ENCODE measurements at places on chromosomes 2 and 18. TPM values are rescaled to one million over a fixed set of nuclear protein-coding genes. Genes with fewer than 3 reads are reported as not detected.

DNA sequence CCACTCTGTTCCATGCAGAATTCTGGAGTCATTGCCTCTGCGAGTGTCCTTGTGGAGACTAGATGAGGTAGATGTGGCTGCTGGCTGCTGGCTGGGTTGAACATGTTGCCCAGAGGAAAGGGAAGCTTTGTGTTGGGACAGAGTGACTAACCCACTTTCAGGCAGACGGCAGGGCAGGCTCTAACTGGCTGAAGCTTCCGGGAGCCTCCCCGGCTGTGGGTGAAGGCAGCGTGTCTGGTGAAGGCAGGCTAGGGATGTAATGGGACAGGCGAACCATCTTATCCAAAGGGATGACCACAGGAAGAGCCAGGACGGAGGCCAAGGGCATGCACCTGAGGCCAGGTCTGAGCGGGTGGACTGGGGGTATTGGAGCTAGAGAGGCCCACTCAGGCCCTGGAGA is 16.0 kb downstream of the ASPRV1 start:
- no peak for DNase-seq

GRCh38 chr2:178531168-178531567 is 50.9 kb downstream of the PLEKHA3 start:
- no peak for DNase-seq

DNA sequence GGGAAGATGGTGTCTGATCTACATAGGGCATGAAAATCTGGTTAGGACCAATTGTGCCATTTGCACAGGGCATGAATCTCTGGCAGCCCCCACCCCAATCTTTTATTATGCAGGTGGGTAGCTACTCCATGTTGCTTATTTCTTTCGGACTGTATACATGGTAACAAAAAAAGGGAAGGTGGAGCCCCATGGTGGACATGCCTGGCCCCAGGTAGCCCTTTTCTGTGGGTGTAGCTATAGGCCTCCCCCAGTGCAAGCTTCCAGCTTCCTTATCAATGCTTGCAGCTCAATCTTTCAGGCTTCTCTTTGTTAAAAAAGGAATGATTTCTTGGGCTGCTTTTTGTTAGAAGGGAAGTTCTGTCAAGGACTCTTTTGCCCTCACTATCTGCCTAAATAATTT is 14.3 kb upstream of the UXS1 start:
- no peak for DNase-seq

DNA sequence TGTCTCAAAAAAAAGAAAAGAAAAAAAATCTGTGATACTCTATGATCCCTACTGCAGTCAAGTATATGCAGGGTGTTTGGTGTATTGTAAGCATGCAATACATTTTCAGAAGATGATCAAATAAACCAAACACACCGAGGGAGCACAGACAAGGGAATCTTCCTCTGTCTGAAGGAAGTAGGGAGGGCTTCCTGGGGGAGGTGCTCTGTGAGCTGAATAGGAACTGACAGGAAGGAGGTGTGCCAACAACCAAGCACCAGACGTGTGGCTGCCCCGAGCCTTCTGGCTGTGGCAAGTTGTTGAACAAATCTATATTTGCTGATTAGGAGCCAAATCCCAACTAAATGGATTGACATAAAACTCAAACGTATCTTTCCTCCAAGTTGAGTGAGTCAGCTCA is 14.6 kb downstream of the THNSL2 start:
- DNase-seq: no peak

GRCh38 chr2:112055730-112056625 is 909 bp downstream of the TMEM87B start:
- peak; percentile 80 for DNase-seq

- no peak for DNase-seq
Observed at GRCh38 chr2:29227935-29228675, 112.9 kb downstream of the CLIP4 start.

- no peak for DNase-seq
Observed at GRCh38 chr18:39513186-39513585, 1947.6 kb upstream of the CELF4 start.

DNA sequence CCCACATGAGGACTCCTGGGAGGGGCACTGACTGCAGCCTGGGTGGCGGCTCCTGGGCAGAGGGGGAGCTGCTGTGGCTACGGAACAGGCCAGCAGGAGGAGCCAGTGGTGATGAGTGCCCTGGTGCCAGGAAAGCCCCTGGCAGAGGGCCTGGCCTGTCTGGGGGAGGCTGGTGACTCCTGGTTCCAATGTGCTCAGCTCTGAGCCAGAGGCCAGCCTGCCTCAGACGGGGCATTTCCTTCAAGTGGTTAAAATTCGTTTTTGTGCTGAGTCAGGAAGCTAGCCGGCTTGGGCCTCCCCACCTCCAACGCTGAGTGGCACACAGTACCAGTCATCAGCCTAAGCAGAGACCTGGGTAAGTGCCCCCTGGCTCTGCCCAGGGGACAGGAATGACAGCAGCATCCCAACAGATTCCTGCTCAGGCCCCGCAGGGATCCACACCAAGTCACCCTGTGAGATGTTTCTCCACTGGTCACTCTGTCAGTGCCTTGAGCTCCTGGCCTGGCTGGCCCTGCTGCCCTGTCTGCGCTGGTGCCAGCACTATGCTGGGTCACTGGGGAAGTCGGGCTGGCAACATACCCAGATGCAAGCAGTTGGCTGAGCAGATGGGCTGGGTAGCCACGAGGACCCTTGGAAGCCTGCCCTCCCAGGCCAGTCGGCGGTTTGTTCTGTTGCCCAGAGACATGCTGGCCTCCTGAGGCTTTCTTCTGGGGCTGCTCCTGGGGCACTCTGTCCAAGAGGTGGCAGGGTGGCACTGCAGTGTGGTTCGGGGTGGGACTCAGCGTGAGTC is 7.1 kb upstream of the KLF11 start:
- DNase-seq: peak; percentile 86

GRCh38 chr2:120746144-120746543 is 10.5 kb downstream of the GLI2 start:
- no peak for DNase-seq

- DNase-seq: no peak
Observed at GRCh38 chr2:69538249-69538648, 101.0 kb upstream of the NFU1 start.

DNA sequence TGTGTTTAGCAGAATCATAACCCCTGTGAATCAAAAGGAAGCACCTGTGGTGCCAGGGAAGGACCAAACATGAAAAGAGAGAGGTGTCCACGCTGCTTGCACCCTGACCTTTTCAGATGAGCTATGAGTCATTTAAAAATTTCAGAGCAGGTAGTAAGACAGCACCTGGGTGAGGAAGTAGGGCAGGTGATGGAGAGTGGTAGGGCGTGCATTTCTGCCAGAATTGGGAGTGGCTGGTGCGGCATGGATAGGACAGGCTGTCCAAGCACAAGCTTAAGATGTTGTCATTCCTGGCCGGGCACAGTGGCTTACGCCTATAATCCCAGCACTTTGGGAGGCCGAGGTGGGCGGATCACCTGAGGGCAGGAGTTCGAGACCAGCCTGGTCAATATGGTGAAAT is 36.8 kb downstream of the NPAS2 start:
- no peak for DNase-seq

DNA sequence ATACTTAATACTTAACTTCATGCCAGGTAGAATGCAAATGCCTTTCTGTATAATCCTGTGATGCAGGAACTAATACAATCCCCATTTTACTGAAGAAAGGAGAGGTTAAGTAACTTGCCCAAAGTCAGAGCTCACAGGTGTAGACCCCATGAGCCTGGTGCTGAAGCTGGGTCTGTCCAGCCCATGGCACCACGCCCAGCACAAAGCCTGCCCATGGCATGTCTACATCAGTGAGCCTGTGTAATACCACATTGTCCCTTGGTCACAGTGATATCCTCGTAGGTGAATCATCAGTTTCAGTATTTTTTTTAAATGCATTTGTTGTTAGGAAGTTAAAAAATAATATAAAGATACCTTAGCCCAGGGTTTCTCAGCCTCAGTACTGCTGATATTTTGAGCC is 69.9 kb upstream of the MCFD2 start:
- DNase-seq: no peak

DNA sequence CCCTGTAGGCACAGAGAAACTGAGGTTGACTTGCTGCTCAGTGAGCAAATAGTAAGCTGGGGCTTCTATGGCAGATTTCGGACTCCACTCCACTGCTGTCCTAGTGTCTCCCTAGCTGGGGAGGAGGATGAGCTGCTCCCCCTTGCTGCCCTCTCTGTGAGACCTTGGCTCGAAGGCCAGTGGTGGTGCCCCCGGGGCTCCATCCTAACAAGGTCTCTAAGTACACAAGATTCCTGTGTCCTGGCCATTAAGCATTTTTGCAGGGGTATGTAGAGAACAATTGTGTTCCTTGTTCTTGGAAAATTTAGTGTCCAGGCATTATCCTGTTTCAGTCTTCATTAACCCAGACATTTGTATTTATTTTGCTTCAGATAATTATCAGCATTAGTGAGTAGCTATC is 21.3 kb upstream of the BCL2L11 start:
- no peak for DNase-seq

DNA sequence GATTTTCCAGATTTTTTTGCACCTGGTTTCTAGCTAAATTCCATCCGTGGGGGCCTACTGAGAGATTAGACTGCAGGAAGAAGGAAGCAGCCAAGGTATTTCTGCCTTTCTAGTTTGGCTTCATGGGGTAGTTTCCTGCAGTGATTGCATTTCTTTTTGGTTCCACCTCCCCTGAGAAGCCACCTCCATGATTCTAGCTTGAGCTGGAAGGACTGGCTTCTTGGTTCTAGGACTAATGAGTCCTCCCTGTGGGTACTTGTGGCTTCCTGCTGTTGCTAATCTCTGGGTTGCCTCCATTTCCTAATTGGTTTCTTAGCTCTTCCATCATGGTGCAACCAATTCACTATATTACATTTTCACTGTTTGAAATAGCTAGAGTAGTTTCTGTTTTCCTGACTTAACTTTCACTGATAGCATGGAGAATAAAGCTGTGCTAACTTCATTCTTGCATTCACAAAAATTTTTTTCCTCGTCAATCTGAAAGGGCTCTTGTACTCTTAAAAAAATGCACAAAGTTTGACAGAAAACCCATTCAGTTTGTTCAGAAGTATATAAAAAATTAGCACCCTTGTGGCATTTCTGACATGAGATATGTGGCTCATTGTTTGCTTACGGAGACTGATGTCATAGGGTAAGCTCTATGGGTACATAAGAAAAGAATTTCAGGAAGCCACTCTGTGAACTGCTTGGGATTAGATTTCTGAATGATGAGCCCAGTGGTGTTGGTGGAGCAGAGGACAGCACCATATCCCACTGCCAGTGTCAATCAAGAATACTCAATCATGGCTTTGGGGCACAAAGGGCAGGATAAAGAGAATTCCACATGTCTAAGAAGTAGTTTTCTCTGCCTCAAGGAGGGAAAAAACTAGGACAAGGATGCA is 242.8 kb upstream of the RBMS1 start:
- no peak for DNase-seq

DNA sequence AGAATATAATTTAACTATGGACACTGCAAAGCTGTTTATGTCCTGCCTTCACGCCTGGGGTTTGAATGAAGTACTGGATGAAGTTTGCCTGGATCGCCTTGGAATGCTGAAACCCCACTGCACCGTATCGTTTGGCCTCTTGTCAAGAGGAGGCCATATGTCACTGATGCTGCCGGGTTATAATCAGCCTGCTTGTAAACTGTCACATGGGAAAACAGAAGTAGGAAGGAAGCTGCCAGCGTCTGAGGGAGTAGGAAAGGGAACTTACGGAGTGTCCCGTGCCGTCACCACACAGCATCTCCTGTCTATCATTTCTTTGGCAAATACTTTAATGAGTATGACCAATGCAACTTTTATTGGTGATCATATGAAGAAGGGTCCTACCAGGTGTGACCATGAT is 105.8 kb downstream of the WDR7 start:
- DNase-seq: no peak

DNA sequence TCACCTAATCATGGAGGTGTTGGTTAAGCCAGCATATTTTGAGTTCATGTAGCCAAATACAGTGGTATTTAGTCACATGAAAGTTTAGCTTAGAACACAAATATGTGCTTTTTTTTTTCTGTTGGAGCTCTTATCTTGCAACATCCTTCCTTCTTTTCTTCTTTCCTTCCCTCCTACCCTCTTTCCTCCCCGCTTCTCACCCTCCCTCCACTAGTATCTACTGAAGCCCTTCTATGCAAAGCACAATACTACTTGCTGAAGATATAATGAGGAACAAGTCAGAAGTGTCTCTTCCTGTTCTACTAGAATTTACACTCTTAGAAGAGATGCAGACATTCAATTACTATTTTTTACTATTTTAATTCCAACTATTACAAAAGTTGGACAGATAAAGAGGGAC is 105.0 kb upstream of the ITGA4 start:
- no peak for DNase-seq

Gene MYL1
- not detected for total RNA-seq

Gene AGAP1
- 25.4 TPM for total RNA-seq

Gene ANKRD29
- total RNA-seq: 7.0 TPM

Gene POTEF
- total RNA-seq: not detected

Gene CFC1
- total RNA-seq: not detected

Gene TRIB2
- total RNA-seq: 32.1 TPM

Gene RAX
- total RNA-seq: not detected

Gene DSG1
- total RNA-seq: 0.89 TPM

Gene CPO
- total RNA-seq: not detected

Data from Right ventricle myocardium superior (tissue), 1 donor.